ENCODE measurements at places on chromosomes 12 and 14. TPM values are rescaled to one million over a fixed set of nuclear protein-coding genes. Genes with fewer than 3 reads are reported as not detected.

EEF1AKMT3 gene
- total RNA-seq: 8.2 TPM

SMCO2 gene
- 0.28 TPM for total RNA-seq

NFATC4 gene
- 9.0 TPM for total RNA-seq

GRCh38 chr12:63875703-63876102 lies 31.2 kb downstream of the SRGAP1 start:
- DNase-seq: no peak

DNA sequence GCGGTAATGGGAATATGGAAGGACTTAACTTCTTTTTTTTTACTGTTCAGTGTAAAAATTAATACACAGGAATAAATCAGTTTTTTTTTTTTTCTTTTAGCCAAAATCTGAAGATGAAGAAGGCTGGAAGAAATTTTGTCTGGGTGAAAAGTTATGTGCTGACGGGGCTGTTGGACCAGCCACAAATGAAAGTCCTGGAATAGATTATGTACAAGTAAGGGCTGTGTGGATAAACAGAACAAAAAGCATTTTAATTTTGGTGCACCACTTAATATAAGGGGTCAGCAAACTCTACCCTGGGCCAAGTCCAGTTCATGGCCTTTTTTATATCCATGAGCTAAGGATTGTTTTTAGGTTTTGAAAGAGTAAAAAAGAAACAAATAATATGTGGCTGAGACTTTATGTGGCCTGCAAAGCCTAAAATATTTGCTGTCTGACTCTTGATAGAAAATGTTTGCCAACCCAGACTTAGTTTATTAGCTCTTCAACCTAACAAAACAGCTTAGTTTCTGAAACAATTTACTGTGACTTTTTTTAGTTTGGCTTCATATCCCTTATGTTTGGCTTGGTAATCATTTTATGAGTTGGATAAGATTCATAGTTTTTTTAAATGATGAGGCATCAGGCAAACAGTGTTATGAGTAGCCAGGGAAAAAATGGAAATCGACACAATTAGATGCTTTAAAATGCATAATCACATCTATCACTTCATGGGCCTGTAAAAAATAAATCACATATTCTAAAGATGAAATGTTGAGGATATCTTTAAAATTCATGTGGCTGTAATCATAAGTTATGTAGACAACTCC lies 8.4 kb downstream of the GEMIN2 start:
- DNase-seq: no peak

DNA sequence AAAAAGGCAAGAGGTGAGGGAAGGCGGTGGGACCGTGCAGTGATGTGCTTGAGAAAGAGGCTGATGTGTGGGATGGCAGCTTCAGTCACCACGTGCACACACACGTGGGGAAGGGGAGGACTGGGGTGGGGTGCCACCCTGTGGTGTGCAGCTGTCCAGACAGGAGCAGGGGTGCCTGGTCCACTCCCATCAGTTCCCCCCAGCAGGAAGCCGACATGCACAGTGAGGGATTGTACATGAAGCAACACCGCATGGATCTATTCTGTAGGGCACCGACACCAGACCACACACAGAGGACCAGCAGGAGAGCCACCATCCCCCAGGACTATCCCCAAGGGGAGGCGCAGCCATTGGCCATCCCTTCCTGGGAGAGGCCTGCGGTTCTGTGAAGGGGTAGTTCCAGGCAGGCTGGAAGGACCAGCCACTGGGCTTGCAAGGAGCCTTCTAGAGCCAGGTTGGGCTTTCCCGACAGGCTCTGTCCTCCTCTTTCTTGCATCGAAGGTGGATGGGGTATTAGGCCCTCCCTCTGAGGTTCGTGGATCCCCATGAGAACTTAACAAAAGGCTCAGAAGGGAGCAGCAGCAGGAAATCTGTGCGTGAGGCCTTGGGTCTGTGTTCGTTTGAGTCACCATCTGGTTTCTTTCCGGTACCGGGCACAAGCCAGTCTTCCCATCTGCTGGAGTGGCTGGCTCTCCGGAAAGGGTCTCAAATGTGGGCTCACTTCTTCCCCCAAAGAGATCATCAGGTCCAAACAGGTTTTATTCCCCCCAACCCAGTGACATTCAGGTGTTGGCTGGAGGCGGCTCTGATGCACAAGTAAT lies 59.8 kb downstream of the PLEKHG3 start:
- no peak for DNase-seq

DNA sequence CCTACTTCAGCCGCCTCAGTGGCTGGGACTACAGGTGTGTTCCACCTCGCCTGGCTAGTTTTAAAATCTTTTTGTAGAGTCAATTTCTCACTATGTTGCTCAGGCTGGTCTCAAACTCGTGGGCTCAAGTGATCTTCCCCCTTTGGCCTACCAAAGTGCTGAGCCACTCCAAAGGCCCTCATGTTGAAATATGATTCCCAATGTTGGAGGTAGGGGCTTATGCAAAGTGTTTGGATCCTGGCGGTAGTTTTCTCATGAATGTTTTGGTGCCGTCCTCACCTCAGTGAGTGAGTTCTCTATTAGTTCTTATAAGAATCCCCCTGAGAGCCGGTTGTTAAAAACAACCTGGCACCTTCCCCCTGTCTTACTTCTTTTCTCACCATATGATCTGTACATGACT lies 784.6 kb downstream of the TMTC2 start:
- DNase-seq: no peak

GRCh38 chr12:27009881-27010301 lies 4.3 kb downstream of the TM7SF3 start:
- peak; percentile 16 for DNase-seq

DNA sequence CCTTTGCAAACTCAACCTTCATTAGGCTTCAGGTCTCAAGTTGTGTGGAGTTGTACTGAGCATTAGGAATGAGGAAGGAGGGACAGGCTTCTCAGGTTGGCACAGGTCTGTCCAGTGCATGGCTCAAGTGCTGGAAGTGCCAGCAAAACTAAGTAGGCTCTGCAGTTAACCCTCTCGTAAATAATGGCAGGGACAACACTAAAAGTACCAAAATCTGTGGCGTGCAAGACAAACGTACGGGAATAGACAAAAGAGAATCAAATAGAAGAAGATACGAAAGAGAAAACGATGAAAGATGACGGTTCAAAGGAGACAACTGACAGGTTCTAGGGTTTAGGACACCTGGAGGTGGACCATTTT lies 612 bp downstream of the TRAPPC6B start:
- DNase-seq: peak; percentile 39
